ENCODE measurements at places on chromosomes 1 and 21.

GRCh38 chr1:113194846-113195830, 122.1 kb downstream of the LRIG2 start:
- no peak for DNase-seq

DNA sequence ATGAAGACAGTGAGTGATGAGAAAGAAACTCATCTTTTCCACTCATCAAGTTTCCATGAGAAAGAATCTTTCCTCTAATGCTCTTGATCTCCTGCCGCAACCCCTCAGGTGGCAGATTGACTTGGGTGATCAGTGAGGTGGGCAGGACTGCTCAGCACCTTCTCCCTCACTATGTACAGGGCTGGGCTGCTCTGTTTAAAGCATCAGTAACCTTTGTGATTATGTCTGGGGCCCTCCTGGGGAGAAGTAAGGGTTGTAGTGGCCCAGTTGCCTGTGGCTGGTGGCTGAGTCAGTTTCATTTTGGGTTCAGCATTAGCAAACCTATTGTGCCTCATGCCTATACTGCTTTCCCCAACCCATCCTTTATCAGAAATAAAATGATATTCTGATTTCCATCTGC, 366.0 kb downstream of the TTLL7 start:
- no peak for DNase-seq

DNA sequence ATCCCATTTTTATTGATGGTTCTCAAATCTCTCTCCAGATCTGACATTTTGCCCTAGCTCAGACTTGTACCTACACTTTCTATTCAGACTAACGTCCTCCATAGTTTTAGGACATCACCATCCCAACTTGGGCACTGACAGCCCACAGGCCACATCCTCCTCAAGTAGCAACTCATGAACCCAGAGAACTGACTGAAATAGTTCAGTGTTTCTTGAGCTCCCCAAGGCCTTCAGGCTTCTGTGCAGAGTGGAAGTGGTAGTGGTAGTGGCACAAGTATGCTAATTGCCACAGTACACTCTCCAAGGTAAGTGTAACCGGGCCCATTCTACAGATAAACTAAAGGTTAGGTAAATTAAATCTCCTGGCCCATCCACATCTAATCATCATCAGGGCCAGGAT, 112.6 kb downstream of the SLC45A1 start:
- DNase-seq, result no peak

DNA sequence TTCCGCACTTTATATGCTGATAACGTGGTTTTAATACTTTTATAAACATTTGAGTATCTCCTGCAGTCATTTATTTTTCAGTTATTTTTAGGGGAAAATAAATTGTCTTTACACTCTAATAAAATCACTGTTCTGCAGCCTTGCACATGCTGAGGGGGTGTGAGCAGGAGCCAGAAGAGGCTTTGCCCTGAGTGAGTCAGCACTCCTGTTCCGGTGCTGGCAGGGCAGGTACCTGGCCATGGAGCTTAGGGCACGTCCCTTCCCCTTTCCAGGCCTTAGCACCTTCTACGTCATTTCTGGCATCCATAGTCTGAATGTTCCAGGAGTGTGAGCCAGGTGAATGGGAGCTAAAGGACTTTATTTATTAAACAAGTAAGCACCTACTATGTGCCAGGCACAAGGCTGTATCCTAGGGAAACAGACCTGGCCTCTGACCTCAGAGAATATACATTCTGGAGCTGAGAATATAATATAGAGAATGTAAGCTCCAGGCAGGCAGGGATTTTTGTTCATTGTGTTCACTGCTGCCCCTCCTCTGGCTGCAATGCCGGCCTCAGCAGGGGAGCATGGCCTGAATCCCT, 402.9 kb downstream of the PTPRU start:
- DNase-seq, result no peak

DNA sequence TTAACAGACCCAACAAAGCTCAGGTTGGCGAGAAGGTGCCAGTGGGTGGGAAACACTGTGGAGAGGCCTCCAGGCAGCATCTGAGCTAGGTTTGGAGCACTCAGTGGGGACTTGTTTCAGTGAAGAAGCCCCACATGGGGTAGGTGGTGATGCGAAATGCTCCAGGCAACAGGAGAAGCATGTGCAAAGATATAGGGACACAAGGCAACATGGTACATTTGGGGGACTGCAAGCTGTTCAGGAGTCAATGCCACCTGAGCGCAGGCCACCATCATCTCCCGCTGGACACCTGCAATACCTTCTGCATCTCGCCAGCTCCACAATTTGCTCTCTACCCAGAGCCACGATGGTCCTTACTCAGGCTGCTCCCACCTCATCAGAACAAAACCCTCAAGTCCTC, 28.0 kb downstream of the BCAR3 start:
- DNase-seq, result no peak

DNA sequence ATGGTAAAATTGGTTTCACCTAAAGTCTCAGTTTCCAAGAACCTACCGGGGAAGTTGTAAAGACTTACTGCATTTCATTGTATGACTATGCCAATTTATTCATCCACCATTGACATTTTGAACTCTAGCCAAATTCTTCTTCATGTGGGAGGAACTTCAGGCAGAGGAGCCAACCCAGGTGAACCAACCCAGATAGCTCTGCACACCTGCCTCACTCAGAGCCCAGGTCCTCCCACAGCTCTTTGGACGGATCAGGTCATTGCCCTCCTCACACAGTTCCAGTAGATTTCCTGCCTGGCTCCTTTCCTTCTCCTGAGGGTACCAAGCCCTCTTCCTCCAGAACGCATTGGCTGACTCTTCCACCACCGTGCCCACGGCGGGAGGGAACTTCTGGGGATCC, 121.7 kb downstream of the DTL start:
- DNase-seq, result no peak

GRCh38 chr1:118154220-118154619, 30.8 kb downstream of the SPAG17 start:
- no peak for DNase-seq

GRCh38 chr1:15749399-15750291, 7.3 kb downstream of the TMEM82 start:
- DNase-seq, result peak; percentile 79

DNA sequence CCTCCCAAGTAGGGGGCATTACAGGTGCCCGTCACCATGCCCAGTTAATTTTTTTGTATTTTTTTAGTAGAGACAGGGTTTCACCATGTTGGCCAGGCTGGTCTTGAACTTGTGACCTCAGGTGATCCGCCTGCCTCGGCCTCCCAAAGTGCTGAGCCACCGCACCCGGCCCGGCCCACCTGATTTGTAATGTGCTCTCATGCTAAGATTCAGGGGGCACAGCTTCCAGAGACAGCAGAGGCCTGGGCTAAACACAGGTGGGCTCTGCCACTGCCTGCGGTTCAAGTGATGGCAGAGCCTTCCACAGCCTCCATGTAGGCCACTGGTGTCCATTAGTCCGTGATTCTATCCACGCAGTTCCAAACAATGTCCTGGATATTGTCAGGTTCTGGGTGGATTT, 98.4 kb downstream of the PDE9A start:
- DNase-seq, result no peak

GRCh38 chr21:36994501-36995158, 11.9 kb upstream of the RIPPLY3 start:
- DNase-seq, result no peak

DNA sequence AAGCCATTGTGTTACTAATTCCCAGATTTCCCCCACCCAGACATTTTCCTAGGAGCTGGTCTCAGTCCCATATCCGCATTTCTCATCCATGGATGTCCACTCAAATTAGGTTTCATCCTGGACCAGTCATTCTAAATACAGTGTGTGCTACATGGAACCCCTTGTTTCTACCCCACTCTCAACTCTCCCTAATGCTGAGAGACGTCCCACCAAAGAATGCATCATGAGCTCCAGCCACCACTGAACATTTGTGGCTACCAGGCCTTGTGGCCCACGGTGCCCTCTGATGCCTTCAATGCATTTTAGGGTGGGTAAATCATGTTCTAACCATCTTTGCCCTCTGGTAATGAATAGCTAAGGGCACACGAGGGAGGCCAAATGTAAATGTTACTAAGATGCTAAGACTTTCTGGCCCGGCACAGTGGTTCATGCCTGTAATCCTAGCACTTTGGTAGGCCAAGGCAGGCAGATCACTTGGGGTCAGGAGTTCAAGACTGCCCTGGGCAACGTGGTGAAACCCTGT, 13.3 kb upstream of the RAB42 start:
- DNase-seq, result no peak

DNA sequence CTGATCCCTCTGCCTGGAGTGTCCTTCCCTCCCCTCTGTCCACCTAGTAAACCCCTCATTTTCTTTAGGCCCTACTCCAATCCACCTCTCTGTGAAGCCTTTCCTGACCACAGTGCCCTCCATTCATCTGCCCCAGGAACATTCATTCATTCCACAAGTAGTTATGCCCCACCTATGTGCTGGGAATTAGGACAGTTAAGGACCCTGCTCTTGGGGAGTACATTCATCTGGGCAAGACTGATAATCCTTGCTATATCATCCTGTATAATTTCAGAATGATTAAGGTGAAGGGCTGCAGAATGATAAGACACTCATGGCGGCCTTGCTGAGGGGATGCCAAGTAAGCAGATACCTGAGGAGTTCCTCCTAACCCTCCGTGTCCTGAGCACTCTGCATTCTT, 10.3 kb upstream of the FAM20B start:
- DNase-seq, result no peak

GRCh38 chr1:180227861-180228647, 2.0 kb upstream of the LHX4 start:
- no peak for DNase-seq

GRCh38 chr1:43317817-43318471, 17.2 kb downstream of the TIE1 start:
- no peak for DNase-seq

- DNase-seq, result no peak
Observed at GRCh38 chr1:52633291-52633754, 355 bp downstream of the SHISAL2A start.

DNA sequence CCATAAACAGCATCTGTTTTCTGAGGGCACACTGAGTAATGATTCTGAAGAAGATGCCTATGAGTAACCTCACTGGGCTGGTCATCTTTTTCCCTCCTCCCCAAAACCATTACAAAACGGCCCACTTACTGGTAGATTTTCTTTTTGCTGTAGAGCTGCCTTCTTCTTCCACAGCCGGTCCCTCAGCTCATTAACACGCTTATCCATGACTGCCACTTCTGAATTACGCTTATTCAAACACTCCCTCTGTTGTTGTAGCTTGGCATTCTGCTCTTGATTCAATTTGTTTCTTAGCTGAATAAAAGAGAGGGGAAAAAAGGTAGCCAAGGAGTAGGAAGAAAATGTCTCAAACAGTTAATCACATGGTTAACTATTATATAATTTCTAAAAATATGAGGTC, 43.1 kb downstream of the TP53BP2 start:
- no peak for DNase-seq

- DNase-seq, result no peak
Observed at GRCh38 chr21:25809013-25809412, 74.2 kb downstream of the GABPA start.

DNA sequence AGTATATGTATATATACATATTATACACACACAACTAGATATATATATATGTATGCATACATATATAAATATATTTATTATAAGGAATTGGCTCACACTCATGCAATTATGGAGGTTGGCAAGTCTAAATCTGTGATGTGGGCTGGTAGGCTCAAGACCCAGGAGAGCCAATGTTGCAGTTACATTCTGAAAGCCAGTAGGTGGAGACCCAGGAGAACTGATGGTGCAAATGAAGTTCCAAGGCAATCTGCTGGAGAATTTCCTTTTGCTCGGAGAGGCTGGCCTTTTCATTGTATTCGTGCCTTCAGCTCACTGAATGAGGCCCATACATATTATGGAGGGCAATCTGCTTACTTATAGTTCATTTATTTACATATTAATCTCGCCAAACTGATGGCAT, 9.4 kb downstream of the IVL start:
- DNase-seq, result no peak

- DNase-seq, result no peak
Observed at GRCh38 chr1:99644279-99645004, 1.5 kb upstream of the PALMD start.

DNA sequence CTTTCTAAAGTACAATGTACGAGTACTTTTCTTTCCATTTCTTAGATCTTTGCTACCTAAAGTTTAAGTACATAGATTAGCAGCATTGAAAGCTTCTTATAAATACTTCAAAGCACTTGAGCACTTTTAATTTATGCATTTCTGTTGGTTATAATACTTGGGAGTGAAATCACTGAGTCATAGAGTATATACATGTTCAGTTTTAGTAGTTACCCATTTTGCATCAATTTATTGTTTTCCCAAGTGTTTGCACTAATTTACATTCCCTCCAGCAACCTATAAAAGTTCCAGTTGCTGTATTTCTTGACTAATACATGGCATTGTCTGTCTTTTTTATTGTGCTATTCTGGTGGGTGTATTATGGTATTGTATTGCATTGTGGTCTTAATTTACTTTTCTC, 20.3 kb downstream of the PRKAA2 start:
- DNase-seq, result no peak

DNA sequence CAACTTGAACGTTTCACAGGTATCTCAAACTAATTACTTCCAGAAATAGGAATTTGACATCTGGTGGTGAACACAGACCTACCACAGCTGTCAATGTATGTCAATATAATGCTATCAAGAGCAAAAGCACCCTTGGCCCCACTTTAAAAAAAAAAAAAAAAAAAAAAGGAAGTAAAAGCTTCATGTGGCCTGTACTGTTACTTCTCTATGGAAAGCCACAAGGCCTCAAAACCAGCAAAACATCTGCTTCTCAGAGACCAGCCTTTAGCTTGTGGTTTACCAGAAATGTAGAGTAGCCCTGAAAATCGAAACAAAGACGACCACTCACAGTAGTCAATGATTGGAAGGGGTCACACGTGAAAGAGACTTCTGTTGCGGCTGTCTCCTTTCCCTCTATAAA, 109.6 kb downstream of the SLC45A1 start:
- DNase-seq, result no peak

DNA sequence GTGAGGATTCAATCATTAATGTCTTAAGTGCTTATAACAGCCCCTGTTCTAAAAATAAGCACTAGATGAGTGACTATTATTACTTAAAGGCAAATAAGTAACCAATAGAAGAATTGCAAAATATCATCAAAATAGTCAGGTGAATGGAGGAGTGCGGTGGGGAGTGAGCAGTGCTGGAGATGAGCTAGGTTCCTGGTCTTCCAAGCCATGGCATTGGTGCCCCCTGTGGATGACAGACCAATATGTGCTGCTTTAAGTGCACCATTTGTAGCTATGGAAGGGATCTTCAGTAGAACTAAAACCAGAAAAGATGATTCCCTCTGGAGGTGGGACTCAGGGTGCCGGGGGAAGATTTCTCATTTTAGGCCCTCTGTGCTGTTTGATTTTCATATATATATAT, 46.1 kb upstream of the SLC30A1 start:
- DNase-seq, result no peak
